ENCODE measurements at places on chromosomes 1 and 21.

DNA sequence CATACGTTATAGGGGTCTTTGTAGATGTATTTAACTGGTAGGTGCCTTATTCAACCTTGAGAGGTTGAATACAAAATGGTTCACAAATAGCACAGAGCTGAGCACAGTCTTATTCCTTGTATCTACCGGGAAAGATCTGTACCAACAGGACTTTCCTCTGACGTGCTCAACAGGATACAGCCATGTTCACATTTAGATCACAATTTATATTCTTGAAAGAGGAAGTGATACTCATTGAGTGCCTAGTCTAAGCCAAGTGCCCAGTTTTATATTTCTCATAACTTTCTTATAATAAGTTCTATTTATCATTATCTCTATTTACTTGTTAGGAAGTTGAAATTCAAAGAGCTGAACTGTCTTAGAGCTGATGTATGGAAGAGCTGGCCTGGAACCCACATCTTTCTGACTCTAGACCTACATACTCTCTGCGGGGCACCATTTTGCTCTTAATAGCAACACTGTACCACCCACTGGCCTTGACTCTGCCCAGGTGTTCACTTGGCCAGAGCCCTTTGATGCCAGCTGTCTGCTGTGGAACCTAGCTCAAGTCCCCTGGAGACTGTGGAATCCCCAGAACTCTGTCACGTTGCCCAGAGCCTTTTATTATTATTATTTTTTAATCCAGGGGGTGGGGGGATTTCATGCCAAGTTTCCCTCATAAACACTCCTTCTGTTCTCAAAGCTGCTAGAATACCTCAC is 156.2 kb downstream of the TPR start:
- no peak for DNase-seq

DNA sequence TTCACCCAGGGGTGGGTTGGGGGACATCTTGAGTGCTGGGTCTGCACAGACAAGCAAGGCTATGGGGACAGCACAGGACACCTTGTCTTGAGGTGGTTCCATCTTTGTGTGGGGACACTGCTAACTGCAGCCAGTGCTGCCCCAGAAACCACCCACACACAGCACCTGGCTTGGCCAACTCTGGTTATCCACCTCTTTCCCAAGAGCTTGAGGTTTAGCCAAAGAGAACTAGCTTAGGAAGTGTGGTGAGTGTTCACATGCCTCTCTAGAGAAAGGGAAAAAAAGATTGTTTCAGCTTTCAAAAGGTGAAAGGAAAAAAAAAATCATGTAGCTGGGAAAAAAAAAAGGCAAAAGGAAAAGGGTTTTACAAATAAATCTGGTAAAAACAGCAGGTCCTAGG is 32.4 kb downstream of the BCAR3 start:
- no peak for DNase-seq

DNA sequence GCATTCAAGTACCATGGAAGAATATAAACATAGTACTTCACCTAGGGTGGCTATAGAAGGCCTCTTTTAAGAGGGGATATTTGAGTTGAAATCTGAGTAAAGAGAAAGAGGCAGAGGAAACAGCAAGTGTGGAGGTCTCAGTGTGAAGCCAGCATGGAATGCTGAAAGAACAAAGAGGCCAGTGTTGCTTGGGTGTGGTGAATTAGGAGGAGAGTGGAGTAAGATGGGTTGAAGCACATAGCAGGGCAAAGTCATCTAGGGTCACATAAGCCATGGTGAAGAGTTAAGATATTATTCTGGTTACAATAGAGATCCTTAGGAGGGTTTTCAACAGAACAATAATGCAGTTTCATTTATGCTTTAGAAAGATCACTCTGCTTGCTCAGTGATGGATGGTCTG is 37.5 kb downstream of the C1orf141 start:
- DNase-seq: no peak

DNA sequence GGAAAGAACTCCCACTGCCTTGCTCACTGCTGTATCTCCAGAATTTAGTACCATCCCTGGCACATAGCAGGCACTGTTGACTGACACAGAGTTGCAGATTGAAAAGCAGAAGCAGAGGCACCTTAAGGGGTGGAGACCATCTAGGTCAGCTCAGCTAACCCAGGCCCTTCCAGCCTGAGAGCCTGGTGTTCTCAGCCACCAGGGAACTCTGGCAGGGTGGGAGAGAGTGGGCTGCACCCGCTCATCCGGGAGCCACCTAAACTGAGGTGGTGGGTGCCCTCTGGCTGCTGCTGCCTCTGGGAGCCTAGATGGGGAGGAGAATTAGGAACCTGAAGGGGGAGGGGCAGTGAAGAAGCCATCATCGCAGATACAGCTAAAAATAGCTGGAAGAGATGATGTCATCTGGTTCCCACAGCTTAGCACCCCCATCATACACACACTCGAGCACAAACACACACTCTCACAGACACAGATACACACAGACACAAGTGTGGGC is 1.5 kb upstream of the TSPAN1 start:
- peak; percentile 57 for DNase-seq

DNA sequence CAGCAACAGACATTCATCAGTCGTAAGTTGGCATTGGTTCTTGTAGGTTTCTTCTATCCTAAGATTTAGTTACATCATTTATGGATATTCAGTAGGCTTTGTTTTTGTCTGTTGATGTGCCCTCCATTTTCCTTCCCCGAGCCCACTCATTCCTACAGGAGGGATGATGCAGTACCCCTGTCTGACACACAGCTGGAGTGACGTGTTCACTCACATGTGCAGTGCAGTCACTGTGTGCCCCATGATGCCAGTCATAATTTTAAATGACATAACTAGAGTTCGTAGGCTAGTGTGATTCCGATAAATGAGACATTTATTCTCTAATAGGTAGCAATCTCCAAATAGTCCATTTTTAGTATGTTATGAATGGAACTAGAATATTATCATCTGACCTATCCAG is 438.4 kb downstream of the DSCAM start:
- no peak for DNase-seq

GRCh38 chr1:112840631-112841624 is 115.1 kb downstream of the SLC16A1 start:
- DNase-seq: no peak

DNA sequence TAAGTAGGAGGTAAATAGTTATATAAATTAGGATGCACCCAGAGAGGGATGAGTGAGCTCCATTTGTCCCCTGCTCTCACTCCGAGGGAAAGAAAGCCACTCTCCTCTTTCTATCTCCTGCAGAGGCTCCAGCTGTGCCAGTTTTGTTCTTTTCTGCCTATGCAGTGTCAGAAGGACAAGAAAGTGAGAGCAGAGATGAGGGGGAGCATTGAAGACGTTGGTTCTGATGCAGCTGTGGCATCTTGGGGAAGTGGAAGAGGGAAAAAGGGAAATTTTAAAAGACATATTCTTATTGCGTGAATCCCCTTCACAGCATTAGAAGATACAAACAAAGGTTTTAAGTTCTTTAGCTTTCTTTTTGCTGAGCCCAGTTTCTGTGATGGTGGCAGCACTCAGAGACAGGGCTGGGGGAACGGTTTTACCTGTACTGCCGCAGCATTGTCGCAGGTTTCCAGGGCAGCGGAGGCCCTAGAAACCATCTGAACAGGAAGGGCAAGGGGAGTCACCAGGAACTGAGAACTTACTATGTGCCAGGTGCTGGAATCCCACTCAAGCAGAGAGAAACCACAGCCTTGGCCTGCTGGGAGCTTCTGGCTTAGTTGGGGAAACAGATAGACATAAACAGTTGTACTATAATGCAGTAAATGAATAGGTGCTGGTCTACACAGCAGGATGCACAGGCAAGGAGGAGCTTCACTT is 44.9 kb upstream of the USP24 start:
- DNase-seq: no peak

- no peak for DNase-seq
Measured at GRCh38 chr1:23554127-23554480, 5.2 kb downstream of the ID3 start.

GRCh38 chr1:234871710-234872271 is 256.8 kb downstream of the TOMM20 start:
- peak; percentile 90 for DNase-seq

DNA sequence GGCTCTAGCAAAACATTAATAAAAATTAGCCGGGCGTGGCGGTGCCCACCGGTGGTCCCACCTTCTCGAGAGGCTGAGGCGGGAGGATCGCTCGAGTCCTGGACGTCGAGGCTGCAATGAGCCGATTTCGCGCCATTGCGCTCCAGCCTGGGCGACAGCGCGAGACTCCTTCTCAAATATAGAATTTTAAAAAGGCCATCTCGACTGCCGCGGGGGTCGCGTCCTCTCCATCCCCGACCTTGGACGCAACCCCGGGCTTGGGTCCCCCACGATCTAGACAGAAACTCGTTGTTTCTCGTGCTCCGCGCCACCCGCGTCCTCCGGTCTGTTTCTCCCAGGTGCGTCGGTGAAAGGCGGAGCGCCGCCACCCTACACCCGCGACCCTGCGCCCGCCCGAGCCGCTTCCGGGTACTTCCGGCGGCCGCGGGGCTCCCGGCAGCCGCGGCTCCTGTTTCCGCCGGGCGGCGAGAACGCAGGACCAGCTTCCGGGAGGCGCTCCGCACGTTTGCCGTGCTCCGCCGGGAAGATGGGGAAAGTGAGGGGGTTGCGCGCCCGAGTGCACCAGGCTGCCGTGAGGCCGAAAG is at the start of gene SLX9:
SLX9 (plus strand) TSS at position 498 of the 584 bp plus-strand sequence; CDS start at position 527, 29 bp downstream.
- DNase-seq: peak; percentile 79

DNA sequence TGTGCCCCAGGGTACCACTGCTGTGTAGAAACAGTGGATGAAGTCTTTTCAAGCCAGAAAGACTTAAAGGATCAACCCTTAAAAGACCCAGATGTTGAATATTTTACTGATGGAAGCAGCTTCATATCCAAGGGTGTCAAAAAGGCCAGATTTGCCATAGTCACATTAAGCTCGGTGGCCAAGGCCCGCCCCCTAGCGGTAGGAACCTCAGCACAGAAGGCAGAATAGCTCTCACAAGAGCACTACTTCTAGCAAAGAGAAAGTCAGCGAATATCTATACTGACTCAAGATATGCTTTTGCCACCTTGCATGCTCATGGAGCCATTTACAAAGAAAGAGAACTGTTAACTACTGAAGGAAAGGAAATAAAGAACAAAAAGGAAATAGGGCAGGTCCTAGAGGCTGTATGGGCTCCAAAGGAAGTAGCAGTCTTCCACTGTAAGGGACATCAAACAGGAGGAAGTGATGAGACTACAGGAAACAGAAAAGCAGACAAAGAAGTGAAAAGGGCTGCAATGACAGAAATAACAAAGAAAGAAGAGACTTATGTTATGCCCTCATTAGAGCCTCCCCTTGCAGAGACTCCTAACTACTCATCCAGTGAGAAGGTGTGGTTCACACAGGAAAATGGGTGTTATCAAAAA is 90.5 kb downstream of the LIPI start:
- DNase-seq: peak; percentile 7
